Stimulated activated CD4-positive, alpha-beta T cell treated with anti-CD3 and anti-CD28 coated beads, TNF-alpha, amount 100 ng/mL, for 1 hour (primary cell): ENCODE measurements at places on chromosomes 7 and 10.

DNA sequence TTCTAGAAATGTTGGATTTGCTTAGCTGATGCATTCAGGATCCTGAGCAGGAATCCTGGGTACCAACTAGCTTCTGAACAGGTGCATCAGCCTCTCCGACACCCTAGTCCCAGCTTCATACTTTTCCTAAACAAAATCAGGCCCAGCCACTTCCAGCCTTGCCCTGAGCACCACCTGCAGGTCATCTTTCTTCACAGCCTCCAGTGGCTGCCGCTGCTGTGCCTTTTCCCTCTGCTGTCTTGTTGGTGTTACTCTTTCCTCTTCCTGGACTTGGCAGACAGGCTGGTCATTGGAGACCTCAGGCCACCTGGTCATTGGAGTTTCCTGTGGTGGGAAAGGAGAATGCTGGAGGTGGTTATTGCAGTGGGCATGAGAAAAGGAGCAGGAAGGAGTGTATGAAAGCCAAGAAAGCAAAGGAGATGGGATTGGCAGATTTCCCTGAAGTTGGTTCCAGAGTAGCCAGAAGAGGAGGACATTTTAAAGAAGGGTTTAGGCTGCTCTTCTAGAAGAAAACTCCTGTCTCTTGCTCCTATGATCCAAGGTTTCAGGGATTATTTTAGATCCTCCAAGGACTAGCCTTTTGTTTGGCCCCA is 48.2 kb upstream of the NFKB2 start:
- no peak for DNase-seq

GRCh38 chr7:155744971-155745683 is 67.1 kb downstream of the SHH start:
- DNase-seq: no peak

DNA sequence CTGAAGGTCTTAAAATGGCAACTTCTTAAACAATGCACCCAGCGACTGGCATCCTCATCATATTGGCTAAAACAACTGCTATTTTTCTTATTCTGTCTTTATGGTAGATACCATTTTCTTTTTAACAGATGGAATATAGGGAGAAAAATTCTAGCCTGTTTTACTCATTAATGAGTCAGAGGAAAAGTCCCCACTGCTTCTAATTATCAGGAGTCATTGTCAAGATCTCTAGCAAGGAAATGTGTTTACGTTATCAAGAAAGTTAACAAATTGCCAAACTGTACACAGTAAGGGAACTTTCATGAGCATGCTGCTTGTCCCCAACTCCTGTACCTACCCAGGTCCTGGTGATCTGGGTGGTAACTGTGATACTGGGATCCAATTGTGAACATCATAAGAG is 117.7 kb upstream of the KIAA1217 start:
- no peak for DNase-seq

GRCh38 chr7:127587663-127588018 is 570 bp upstream of the ARF5 start:
- no peak for DNase-seq
